ENCODE measurements at places on chromosomes 11 and 22.

- DNase-seq, result no peak
Measured at GRCh38 chr11:6233984-6234386, 451 bp downstream of the FHIP1B start.

GRCh38 chr11:299081-299891 is at the start of gene IFITM5:
TSS of gene IFITM5 (minus strand) at chr11:299526. CDS start at chr11:299490, 36 bp downstream.
- DNase-seq, result no peak

DNA sequence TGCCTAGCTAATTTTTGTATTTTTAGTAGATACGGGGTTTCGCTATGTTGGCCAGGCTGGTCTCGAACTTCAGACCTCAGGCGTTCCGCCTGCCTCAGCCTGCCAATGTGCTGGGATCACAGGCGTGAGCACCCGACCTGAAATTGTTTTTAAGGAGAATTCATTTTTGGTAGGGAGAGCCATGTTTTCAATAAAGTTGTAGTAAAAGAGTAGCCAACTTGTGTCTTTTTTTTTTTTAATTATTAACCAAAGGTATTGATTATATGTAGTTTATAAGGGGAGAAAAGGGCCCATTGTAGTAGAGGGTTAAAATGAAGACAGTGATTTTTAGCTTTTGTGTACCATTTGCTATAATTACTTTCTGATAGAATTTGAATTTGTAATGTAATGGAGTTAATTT is 31.6 kb upstream of the HSD17B12 start:
- DNase-seq, result no peak

GRCh38 chr22:20571531-20572007 is 64.2 kb downstream of the MED15 start:
- DNase-seq, result no peak

DNA sequence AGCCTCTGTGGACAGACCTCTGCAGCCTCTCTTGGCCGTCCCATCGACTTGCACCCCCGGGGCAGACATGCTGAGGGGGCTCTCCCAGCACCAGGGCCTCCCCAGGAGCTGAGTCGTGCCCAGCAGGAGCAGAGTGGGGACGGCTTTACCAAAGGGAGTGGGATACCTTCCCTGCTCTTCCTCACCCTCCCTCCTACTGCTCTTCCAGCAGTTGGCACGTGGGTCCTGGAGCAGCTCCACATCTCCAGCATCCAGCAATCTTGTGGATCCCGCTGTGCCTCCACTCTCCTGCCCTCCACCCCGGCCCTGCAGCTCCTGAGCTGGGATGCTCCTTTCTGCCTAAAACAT is 854.0 kb downstream of the BRD1 start:
- DNase-seq, result no peak

DNA sequence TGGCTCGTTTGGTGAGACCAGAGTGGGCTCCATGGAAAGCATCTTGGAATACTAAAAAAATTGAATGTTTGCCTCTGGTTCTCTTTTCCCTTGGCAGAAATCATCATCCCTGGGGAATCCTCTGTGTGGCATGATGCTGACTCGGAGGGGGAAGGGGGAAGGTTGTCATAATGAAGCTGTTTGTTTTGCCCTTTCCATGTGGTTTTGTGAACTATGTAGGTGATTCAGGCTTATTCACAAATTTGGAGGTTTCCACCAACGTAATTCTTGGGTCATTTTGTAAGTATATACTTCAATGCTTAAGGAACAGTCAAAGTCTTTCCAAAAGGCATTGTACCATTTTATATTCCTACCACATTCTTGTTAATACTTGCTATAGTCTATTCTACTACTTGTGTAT is 754.0 kb upstream of the FAT3 start:
- DNase-seq, result no peak

GRCh38 chr11:133895061-133895479 is 49.8 kb upstream of the SPATA19 start:
- peak; percentile 16 for DNase-seq

GRCh38 chr11:2837096-2837601 is 48.4 kb downstream of the CDKN1C start:
- no peak for DNase-seq

GRCh38 chr11:4662876-4663275 is 19.1 kb downstream of the OR51E1 start:
- DNase-seq, result no peak

GRCh38 chr11:79796704-79797103 is 355.9 kb upstream of the TENM4 start:
- no peak for DNase-seq

DNA sequence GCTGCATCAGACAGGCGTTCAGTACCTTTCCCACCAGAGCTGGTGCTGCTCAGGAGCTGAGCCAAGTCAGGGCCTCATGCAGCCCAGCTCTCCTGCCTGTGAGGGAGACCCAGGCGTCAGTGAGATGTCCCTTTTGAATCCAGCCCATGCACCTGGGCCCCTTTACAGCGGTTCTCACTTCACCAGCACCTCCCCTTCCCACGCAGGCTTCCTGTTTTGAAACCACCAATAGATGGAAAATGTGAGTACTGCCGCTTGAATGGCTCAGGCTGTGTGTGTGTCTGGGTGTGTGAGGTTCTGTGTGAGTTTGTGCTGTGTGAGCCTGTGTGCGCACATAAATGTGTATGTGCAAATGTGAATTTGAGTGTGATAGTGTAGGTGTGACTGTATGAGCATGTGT is 88.4 kb downstream of the UBASH3B start:
- no peak for DNase-seq

DNA sequence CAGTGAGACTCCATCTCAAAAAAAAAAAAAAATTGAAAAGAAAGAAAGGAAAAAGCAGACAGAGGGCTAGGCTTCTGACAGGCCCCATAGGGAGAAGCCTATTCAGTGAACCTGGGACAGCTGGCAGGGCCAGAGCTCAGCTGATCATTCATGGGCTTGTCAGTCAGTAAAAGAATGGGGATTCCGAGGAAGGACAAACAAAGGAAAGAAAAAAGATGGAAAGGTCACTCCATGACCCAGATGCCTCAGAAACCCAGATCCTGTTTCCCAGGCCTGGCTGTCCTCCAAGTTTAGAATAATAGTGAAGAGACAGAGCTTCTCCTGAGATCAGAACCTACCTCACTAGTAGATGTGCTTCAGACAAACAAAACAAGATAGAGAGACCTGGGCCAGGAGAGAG is 34.3 kb upstream of the ASPHD2 start:
- DNase-seq, result no peak

- DNase-seq, result peak; percentile 45
Measured at GRCh38 chr11:121800731-121801393, 315.2 kb downstream of the BLID start.

- no peak for DNase-seq
Measured at GRCh38 chr11:36060926-36061325, 117.1 kb downstream of the LDLRAD3 start.

DNA sequence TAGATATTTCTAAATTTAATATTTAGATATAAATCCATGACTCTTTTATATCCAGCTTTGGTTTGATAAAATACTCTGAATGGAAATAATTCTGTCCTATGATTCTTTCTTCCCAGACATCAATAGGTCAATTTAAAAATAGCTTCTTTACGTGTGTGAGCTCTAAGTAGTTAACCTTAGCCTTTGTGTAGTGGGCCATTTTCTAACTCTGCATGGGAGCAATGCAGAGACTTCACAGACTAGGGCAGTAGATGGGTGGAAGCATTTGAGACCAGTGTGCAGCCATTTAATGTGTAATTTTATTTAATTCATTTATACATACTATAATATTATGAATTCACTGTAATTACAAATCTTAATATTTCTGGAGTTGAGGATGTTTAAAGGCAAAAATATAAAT is 23.8 kb downstream of the GAS2 start:
- no peak for DNase-seq

- peak; percentile 90 for DNase-seq
Measured at GRCh38 chr11:84990141-84990540, 637.0 kb downstream of the DLG2 start.

- no peak for DNase-seq
Measured at GRCh38 chr11:16783321-16783801, 44.9 kb downstream of the C11orf58 start.

DNA sequence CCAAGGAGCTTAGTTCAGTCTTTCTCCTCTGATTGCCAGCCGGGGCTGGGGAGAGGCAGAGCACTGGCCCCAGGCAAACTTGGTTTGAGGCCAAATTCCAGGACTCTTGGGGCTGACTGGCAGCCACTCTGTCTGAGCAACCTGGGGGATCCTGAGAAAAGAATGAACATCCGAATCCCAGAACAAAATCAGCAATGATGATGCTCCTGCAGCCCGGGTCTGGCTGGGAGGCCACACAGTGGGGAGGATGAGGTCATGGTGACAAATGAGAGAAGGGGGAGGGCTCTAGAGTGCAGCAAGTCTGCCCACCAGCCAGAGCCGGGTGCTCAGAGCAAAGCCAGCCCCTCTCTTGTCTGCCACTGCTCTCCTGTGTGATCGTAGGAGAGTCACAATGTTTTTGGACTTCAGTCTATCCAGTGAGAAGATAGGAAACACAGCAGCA is 71.8 kb upstream of the PAX6 start:
- peak; percentile 31 for DNase-seq

DNA sequence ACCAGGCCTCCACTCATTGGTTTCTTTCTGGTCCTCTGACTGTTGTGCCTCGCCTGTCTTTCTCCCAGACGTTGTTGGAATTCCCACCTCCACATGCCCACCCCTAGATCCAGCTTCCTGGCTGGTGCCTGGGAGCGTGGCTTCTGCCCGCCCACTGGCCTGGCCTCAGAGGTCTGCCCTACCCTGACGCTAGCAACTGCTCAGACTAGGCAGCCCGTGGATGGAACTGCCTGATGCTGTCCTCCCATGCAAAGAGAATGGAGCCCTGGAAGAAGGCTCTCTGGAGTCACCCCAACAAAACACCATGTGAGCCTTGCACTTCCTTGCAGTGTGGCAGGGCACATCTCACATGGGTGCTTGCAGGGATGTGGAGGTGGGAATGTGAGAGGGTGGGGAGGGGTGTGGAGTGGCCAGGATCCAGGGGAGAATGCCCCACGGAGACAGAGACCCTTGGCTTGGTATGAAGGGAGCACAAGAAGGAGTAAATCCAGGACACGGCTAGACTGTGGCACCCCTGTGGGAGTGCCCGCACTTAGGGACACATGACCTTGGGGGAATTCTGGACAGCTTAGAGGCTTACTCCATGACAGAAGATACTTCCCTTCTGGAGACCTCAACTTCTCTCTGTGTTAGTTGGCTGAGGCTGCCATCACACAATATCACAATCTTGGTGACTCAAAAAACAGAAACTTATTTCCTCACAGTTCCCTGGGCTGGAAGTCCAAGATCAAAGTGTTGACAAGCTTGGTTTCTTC is 22.5 kb upstream of the ADA2 start:
- DNase-seq, result no peak

DNA sequence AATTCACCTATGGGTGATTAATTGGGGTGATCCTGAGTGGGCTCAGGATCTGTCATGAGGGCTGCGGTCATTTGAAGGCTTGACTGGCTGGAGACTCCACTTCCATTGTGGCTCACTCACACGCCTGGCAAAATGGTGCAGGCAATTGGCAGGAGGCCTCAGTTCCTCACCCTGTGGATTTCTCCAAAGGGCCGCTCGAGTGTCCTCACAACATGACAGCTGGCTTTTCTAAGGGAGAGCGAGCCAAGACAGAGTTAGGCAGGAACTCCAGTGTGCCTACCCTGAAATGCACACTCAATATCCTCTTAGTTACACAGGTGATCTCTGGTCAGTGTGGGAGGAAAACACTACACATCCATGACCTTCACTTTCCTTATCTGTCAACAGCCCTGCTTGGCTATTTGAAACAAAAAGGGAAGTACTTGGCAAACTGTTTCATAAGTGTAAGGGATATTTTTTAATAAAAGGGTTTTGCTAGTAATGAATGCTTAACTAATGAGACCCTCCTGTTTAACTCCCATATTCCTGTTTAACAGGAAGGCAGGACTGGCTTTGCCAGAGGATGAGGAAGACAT is 25.7 kb downstream of the OSBP2 start:
- DNase-seq, result no peak

DNA sequence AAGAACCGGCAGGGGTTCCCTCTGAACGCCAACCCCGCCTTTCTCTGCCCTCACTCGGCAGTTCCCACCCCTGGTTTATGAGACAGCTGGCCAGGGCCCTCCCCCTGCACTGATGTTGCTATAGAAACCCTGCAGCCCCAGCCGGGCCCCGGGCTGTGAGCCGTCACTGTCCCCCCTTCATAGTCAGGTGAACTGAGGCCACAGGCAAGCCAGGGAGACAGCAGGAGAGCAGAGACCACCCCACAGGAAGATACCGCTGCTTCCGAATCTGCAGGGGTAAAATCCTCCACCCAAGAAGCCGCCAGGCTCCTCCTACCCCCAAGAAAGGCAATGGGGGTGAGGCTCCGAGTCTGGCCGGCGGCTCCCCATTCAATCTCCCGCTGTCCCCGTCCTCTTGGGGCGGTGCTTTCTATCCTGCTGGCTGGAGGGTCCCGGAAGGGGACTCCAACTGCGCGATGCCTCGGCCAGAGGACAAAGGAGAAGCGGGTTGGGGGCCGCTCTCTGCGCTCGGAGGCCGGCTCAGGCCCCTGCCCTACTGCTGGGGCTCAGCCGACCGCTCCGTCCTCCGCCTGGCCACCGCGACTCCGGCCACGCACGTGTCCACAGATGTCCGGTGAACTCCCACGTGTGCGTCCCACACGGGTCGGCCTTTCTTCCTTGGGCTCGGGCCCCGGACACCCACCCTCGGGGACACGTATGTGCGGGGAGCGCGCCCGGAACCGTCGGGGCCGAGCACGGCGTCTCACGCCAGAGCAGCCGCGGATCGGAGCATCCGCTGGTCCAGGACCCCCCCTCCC is 587 bp downstream of the SLC25A22 start:
- no peak for DNase-seq

GRCh38 chr11:31233425-31233824 is 136.1 kb downstream of the DCDC1 start:
- no peak for DNase-seq

Data from retinal pigment epithelial cell (primary cell).